ENCODE measurements at places on chromosomes 12 and 14. TPM values are rescaled to one million over a fixed set of nuclear protein-coding genes. Genes with fewer than 3 reads are reported as not detected.

SERPINA9 gene
- total RNA-seq: not detected

GRCh38 chr14:67360470-67361206 lies 510 bp downstream of the EIF2S1 start:
- no peaks in the 10 kb centered on the region for H3K27me3 ChIP-seq
- no peak for DNase-seq
- peaks cover 32% of the 10 kb centered on the region for H3K36me3 ChIP-seq
- H3K27ac ChIP-seq: peak overlapping the region; percentile 93

- no peaks in the 10 kb centered on the region for H3K36me3 ChIP-seq
- no peak overlapping the region for H3K27ac ChIP-seq
- no peak overlapping the region for H3K4me3 ChIP-seq
- no peaks in the 10 kb centered on the region for H3K4me1 ChIP-seq
- no peak for DNase-seq
Measured at GRCh38 chr12:88836156-88836555, 255.9 kb upstream of the KITLG start.

INHBC gene
- total RNA-seq: 0.16 TPM

GRCh38 chr12:2453076-2453760 lies 341.6 kb upstream of the FKBP4 start:
- H3K4me3 ChIP-seq: no peak overlapping the region
- no peaks in the 10 kb centered on the region for H3K36me3 ChIP-seq
- no peaks in the 10 kb centered on the region for H3K27me3 ChIP-seq
- no peaks in the 10 kb centered on the region for H3K4me1 ChIP-seq
- H3K27ac ChIP-seq: no peak overlapping the region

PTPN6 gene
- total RNA-seq: 489 TPM

GRCh38 chr12:2691345-2692071 lies 103.3 kb upstream of the FKBP4 start:
- peak overlapping the region; percentile 90 for H3K27ac ChIP-seq
- H3K4me1 ChIP-seq: peaks cover 32% of the 10 kb centered on the region
- peak overlapping the region; percentile 82 for H3K4me3 ChIP-seq
- H3K27me3 ChIP-seq: no peaks in the 10 kb centered on the region

RPS6KL1 gene
- 4.1 TPM for total RNA-seq

DNA sequence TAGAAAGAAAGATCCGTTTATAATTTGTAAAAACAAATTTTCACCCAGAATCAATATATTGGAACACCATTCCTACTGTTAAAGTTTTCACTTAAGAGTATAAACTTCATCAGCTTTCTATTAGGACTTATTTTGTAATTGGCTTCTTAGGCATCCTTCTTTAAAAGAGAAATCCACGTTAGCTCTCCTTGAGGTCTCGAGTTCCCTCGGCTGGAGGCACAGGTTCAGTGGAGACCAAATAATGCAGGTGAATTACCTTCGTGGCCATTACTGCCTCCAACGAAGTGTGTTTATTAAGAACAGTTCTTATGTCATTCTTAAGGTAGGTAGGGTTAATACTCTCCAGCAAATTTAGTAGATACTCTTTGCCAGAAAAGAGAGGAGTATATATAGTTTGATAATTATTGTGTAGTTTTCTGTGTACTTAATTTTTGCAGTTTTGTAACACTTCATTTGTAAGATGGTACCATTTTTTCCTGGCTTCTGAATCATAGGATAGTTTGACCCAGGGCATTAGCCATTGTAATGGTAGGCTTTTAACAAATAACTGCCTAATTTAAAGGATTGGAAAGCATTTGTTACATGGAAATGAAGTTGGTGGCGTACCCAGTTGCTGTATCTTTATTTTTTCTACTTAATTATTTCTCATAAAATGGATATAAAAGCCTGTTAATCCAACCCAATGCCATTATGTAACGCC lies 2.2 kb downstream of the CALM1 start:
- H3K4me3 ChIP-seq: peak overlapping the region; percentile 94
- peaks cover 50% of the 10 kb centered on the region for H3K36me3 ChIP-seq
- peak overlapping the region; percentile 99 for H3K27ac ChIP-seq
- H3K4me1 ChIP-seq: peaks cover 51% of the 10 kb centered on the region
- no peak for DNase-seq

DNA sequence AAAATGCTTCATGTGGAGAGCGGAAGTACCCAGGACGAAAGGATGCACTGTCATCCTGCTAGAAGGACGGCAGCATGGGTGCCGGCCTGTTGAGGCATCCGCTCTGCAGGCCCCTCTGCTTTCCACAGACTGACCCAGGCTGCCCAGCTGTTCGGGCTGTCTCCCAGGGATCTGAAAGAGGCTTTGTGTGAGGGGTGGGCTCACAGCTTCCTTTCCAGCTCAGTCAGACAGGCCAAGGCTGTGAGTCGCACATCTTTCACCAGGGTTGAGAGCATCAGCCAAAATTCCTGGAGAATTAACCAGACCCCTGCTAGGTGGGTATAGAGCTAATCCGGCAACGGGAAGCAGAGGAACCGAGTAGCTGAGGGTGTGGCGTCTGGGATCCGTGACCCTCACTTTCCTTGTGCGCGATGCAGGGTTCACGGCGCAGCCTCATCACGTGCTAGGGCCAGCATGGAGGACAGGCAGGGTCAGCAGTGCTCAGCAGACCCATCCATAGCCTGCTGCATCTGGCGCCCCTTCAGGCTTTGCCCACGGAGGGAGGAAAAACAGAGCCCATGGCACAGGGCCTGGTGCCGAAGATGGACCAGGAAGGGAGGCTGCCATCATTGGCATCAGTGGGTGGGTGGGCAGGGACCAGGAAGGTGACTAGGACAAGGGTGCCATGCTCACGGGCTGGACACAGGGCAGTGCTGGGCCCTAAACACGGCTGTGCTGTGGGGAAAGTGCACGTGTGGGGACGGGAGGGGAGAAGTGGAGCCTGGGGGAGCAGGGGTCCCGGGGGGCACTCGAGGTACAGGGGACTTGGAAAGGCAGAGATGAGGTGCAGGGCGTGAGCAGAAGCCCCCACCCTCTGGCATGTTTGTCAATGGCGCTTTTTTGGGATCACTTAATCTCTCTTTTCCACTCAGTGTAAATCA lies 9.2 kb upstream of the SIVA1 start:
- H3K4me1 ChIP-seq: peaks cover 20% of the 10 kb centered on the region
- DNase-seq: no peak
- no peak overlapping the region for H3K4me3 ChIP-seq
- no peaks in the 10 kb centered on the region for H3K36me3 ChIP-seq

OAS2 gene
- total RNA-seq: 104 TPM

SPX gene
- total RNA-seq: not detected

GRCh38 chr12:19482551-19483109 lies 43.3 kb downstream of the AEBP2 start:
- H3K36me3 ChIP-seq: peaks cover 78% of the 10 kb centered on the region
- H3K27me3 ChIP-seq: no peaks in the 10 kb centered on the region
- H3K27ac ChIP-seq: peak overlapping the region; percentile 85
- H3K4me3 ChIP-seq: peak overlapping the region; percentile 38
- peaks cover 72% of the 10 kb centered on the region for H3K4me1 ChIP-seq

CLEC4D gene
- total RNA-seq: not detected

SLCO1C1 gene
- total RNA-seq: not detected

DNA sequence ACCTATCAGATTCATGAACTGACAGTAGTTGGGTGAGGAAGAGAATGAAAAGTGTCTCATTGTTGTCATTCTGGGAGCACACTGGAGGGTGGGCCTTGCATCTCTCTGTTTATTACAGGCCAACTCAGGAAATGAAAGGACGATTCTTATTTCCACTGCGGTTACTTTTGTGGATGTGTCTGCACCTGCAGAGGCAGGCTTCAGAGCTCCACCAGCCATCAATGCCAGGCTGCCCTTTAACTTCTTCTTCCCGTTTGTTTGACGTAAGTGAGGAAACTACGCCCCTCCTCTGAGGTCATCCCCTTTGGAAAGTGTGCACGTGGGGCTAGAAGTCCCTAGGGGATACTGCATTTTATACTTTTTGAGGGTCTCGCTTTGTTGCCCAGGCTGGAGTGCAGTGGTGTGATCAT lies 33.7 kb downstream of the TCTN1 start:
- H3K4me3 ChIP-seq: no peak overlapping the region
- H3K27ac ChIP-seq: peak overlapping the region; percentile 80
- H3K36me3 ChIP-seq: peaks cover 47% of the 10 kb centered on the region
- no peaks in the 10 kb centered on the region for H3K27me3 ChIP-seq
- DNase-seq: peak; percentile 61
- peaks cover 34% of the 10 kb centered on the region for H3K4me1 ChIP-seq

DNA sequence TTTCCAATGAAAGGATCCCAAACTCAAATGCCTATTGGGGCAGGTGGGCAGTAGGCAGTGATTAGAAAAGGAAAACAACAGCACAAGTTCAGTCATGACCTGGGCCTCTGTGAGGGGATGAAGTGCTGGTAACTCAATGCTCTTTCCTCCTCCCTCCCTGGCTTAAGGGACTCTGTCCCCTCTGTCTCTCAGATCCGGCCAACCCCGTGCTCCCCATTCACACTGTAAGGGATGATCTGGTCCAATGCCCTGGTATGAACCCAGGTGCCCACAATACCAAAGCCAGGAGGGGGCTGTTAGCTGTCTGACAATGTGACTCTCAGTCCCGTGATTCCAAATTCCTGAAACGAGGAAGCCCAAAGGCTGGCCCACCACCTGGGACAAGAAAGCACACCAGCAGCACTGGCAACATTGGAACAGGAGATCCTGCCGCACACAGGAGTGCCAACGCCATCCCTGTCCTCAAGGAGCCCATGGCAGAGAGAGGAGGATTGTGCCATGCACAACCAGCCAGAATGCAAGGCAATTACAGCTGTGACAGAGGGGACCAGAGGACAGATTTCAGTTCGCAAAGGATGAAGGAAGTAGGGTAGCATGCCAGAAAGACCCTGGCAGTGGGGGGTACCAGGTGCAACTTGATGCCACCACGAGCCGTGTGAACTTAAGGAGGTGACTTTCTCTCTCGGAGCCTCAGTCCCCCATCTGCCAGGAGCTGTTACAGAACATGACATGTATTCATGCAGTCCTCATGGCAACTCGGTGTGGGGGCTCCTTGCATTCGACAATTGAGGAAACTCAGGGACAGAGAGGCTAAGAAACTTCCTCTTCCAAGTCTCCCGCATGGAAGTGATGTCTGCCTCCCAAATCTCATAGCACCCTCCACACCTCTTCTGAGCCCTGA lies 37.6 kb downstream of the SERPINA3 start:
- no peaks in the 10 kb centered on the region for H3K4me1 ChIP-seq
- no peak overlapping the region for H3K27ac ChIP-seq
- DNase-seq: no peak
- H3K27me3 ChIP-seq: peaks cover 2% of the 10 kb centered on the region

DNA sequence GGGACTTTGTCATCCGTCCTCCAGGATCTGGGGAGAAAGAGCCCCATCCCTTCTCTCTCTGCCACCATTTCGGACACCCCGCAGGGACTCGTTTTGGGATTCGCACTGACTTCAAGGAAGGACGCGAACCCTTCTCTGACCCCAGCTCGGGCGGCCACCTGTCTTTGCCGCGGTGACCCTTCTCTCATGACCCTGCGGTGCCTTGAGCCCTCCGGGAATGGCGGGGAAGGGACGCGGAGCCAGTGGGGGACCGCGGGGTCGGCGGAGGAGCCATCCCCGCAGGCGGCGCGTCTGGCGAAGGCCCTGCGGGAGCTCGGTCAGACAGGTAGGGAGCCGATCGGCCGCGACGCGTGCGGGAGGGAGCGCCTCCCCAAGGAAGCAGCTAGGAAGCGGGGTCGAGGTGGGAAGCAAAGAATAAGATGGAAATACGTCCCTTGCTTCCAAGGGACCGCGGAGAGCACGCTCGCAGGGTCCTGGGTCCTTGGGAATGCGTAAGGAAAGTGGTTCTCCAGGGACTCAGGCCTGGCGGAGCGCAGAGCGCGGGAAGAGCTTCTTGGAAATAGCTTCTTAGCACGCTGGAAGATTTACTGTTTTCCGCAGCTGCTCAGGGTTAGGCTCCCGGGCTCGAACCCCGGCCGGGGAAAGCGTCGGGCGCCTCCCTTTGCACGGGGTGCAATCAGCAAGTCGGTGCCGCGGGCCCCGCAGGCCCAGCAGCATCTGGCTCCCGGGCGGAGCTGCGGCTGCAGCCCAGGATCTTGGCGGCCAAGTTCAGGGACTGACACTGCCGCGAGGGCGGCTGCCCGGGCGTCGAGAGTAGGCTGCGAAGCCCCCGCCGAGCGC lies 457 bp downstream of the SOCS2 start:
- peaks cover 43% of the 10 kb centered on the region for H3K36me3 ChIP-seq
- peak overlapping the region; percentile 87 for H3K4me3 ChIP-seq
- peaks cover 34% of the 10 kb centered on the region for H3K4me1 ChIP-seq

BDKRB2 gene
- total RNA-seq: not detected

DNA sequence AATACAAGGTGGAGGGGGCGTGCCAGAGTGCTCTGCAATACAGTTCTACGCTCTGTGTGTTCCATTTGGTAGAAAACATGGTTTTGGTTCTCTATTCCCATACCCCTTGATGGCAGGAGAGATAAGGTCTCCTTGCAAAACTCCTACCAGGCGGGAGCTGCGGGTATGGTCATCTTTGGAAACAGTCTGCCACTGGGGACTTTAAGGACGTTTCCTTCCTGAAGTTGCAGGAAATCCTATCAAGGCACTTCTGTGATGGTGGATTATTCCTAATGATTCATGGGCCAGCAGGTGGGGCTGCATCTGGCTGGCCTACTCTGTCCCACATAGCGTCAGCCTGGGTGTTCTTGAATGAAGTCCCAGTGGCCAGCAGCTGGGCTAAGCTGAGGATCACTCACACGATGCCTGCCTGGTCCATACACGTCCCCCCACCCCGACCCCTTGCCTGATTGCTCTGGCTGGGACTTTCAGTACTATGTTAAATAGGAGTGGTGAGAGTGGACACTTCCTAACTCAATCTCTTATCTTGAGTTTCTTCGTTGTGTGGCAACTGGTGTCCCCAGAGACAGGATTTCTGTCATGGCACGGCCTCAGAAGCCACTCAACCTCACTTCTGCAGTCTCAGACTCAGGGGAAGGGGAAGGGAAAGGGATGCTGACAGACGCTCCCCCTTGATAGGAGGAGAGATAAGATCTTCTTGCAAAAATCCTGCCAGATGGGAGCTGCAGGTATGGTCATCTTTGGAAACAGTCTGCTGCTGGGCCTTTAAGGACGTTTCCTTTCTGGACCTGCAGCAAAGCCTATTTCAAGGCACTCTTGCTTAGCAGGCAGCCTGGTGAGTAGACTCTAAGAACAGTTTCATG lies 61.0 kb upstream of the FKBP4 start:
- no peaks in the 10 kb centered on the region for H3K36me3 ChIP-seq
- no peak overlapping the region for H3K27ac ChIP-seq
- DNase-seq: no peak

CMA1 gene
- not detected for total RNA-seq

HCAR2 gene
- not detected for total RNA-seq

GRCh38 chr12:104056419-104056972 lies 6.5 kb upstream of the GLT8D2 start:
- no peak for DNase-seq
- no peaks in the 10 kb centered on the region for H3K36me3 ChIP-seq
- H3K27me3 ChIP-seq: peaks cover 19% of the 10 kb centered on the region
- no peaks in the 10 kb centered on the region for H3K4me1 ChIP-seq
- H3K27ac ChIP-seq: no peak overlapping the region
- H3K4me3 ChIP-seq: no peak overlapping the region

GTF2A1 gene
- total RNA-seq: 34.3 TPM

GRCh38 chr12:77342253-77342652 lies 276.9 kb upstream of the E2F7 start:
- H3K36me3 ChIP-seq: no peaks in the 10 kb centered on the region
- H3K4me1 ChIP-seq: no peaks in the 10 kb centered on the region
- H3K4me3 ChIP-seq: no peak overlapping the region
- no peak for DNase-seq
- no peak overlapping the region for H3K27ac ChIP-seq

- H3K27me3 ChIP-seq: no peaks in the 10 kb centered on the region
- H3K4me3 ChIP-seq: no peak overlapping the region
- no peak overlapping the region for H3K27ac ChIP-seq
- H3K4me1 ChIP-seq: peaks cover 3% of the 10 kb centered on the region
Measured at GRCh38 chr12:55874443-55874842, 31.7 kb upstream of the MMP19 start.

GRCh38 chr14:59630288-59630963 lies 53.8 kb upstream of the CCDC175 start:
- no peaks in the 10 kb centered on the region for H3K36me3 ChIP-seq
- H3K4me1 ChIP-seq: peaks cover 2% of the 10 kb centered on the region
- H3K27ac ChIP-seq: no peak overlapping the region
- H3K4me3 ChIP-seq: no peak overlapping the region
- peak; percentile 7 for DNase-seq

SMIM41 gene
- total RNA-seq: not detected

Data from activated CD8-positive, alpha-beta T cell treated with anti-CD3 and anti-CD28 coated beads for 36 hours (primary cell).